ENCODE measurements at places on chromosomes 1 and 21. TPM values are rescaled to one million over a fixed set of nuclear protein-coding genes. Genes with fewer than 3 reads are reported as not detected.
A peak's percentile ranks its signal among the peaks of the same experiment; 100 is the strongest.

DNA sequence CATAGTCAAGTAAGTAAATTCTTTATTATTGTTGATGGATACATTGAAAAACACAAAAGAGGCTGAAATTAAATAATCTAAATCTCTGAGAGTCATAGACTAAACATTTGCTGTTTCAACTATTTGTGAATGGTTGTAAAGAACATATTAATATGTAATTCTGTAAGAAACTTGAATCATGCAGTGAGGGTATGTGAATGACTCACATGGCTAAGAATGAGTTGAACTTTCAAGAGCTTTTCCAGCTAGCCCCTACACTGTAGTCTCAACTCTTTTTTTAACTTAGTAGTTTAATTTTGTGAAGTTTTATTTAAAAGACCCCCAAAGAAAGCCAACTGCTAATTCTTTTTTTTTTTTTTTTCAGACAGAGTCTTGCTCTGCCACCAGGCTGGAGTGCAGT lies 588.1 kb downstream of the DPYD start:
- no peak for DNase-seq

GRCh38 chr1:40884055-40884795 lies 22.1 kb upstream of the CITED4 start:
- no peak for DNase-seq

- peak; percentile 79 for DNase-seq
Observed at GRCh38 chr1:83901547-83902155, 97.3 kb downstream of the TTLL7 start.

The PFDN2 gene
- 213 TPM for total RNA-seq

DNA sequence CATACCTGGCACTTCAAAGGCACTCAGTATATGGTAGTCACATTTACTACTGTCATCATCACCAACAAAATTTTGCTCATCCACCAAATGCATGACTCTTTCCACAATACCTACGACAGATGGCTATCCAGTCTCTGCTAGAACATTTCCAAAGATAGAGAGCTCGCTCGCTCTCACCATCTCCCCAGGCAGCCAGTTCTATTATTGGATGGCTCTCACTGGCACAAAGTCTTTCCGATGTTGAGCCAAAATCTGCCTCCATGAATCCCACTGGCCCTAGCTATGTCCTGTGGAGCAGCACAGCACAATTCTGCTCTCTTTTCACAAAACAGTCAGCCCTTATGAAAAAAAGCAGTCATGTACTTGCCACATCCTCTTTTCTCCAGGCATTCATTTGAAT lies 102.1 kb downstream of the DAB1 start:
- DNase-seq: no peak

The ANKRD35 gene
- not detected for total RNA-seq

DNA sequence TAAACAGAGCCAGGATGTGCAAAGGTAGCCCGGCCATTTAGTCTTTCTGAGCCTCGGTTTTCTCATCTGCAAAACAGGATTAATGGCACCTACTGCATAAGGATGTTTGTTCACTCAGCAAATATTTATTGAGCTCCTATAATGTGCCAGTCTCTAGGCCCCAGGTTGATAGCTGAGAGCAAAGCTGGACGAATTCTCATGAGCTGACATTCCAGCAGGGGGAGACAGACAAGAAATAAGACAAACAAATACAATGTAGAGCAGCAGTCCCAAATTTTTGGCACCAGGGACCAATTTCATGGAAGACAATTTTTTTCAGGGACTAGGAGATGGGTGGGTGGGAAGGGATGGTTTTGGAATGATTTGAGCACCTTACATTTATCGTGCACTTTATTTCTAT lies 74.3 kb upstream of the PAX7 start:
- DNase-seq: no peak

DNA sequence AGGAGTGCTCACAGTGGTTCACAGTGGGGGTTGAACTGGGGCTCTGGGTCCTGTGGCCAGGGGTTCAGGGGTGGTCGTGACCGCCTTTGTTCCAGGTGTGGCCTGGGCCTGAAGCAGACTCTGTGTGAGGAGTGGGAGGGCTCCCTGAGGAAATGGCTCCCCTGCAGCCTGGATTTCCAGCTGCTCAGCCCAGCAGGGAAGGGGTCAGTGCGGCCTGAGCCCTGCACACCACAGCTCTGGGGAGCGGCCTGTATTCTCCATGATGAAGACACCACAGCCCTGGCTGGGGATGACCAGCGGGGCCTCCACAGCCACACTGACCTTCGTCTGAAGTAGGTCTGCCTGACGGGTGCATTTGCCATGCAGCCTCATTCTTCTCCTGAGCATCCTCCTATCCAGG lies 16.7 kb downstream of the PYCR2 start:
- no peak for DNase-seq

DNA sequence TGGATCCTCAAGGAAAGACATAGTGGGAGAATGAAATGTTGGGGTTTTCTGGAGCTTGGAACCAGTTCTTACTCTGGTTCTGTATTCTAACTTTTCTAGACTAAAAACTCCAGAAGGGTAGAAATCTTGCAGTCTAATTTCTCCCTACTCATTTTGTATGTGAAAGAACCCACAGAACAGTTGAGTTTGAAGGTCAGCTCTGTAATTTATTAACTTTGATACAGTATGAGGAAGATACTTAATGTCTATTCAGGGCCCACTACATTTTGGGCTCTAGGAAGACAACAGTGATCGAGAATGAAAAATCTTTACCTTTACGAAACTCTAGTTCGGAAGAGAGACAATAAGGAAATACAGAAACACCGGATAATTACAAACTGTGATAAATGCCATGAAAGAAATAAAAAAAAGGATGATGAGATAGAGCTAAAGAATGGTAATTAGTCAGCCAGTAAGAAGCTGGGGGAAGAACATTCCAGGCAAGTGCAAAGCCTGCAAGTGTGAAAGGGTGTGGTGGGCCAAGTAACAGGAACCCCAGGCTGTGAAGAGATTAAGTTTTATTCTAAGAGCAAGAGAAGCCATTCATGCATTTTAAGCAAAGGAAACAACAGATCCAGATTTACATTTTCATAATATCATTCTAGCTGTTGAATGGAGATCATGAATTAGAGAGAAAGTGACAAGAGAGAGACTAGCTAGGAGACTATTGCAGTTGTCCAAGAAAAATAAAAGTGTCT lies 159.9 kb upstream of the HMCN1 start:
- no peak for DNase-seq

GRCh38 chr1:180343921-180344769 lies 114.1 kb downstream of the LHX4 start:
- DNase-seq: peak; percentile 11

The RGS4 gene
- total RNA-seq: 68.6 TPM

DNA sequence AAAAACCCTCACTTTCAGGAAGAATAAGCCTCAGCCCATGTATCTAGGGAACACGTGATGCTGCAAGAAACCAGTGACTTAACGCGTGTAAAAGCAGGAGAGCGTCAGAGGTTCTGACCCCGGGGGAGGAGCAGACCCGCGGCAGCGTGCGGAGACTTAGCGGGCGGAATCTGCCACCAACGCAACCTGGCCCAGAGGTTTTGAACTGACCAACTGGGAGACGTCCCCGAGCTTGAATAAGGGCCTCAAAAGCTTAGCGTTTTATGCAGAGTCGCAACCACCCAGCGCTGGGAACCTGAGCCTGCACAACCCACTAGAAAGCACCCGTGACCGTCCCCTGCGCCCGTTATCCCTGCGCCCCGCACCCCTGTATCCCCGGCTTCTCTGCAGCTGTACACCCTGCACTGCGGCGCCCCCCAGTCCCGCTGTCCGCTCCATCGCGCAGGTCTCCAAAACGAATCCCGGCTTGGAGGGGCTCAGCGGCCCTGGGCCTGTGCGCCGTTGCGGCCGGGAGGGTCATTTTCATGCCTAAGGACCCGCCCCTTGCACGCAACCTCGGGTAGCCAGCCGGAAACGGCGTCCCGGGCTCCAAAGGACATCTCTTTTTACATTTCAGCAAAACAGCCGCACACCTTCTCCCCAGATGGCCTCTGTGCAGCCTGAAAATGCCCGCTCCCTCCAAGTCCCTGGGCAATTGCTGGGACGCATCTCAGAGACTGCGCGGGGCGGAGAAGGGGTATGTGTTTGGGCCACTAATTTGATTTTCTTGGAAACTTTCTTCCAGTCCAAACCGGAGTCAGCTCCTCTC lies 29.4 kb upstream of the TRIM17 start:
- peak; percentile 43 for DNase-seq
